HS-27A (cell line): ENCODE measurements at places on chromosomes 5 and 9.

- no peak for DNase-seq
These were observed 1819.8 kb downstream of the MAT2B start for GRCh38 chr5:165325221-165325620.

GRCh38 chr5:13934921-13935320 is 9.6 kb downstream of the DNAH5 start:
- no peak for DNase-seq

- no peak for DNase-seq
These were observed 25.6 kb downstream of the FAM163B start for GRCh38 chr9:133583586-133583985.

- no peak for DNase-seq
These were observed 865.4 kb upstream of the ACO1 start for GRCh38 chr9:31519011-31519410.

DNA sequence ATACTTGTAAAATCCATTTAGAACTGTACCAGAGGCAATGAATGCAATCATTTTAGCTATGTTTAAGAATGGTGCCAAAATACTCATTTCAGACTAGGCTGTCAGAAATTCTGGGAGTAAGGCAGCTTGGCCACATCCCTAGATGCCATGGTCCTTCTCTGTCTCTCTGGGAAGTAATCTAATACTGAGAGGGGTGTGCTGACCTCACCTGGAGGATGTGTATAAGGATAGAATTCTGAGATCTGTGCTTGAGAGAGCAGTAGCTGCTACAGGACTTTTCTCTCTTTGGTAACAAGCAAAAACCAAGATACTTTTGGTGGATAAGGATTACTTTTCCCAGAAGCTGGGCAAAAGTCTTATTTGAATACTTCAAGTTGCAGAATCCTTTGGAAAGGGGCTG is 68.1 kb upstream of the MRPS30 start:
- no peak for DNase-seq

GRCh38 chr9:27528886-27529315 is 713 bp downstream of the MOB3B start:
- no peak for DNase-seq

- DNase-seq: no peak
These were observed 30.5 kb upstream of the RXRA start for GRCh38 chr9:134295746-134296250.
